ENCODE measurements at places on chromosomes 5 and 9.

- DNase-seq: no peak
Measured at GRCh38 chr9:110997847-110998246, 40.4 kb downstream of the LPAR1 start.

DNA sequence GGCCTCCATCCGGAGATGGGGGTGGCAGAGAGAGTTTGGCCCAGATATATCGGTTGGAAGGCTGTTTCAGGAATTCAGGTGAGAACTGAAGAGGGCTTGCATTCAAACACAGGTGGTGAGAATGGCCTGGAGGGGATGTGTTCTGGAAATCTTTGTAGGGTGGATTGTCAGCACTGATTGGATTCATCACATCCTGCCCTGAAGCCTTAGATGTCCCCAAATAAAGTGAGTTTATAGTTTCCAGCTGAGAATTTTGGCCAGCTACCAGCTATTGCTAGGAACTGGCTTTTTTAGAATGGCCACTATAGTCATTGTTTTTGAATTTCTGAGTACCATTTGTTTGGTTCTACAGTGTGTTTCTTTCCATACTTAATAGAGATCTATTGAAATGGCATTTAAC is 46.1 kb upstream of the ANKH start:
- DNase-seq: no peak

- no peak for DNase-seq
Measured at GRCh38 chr5:61082516-61083280, 79.6 kb downstream of the SMIM15 start.

DNA sequence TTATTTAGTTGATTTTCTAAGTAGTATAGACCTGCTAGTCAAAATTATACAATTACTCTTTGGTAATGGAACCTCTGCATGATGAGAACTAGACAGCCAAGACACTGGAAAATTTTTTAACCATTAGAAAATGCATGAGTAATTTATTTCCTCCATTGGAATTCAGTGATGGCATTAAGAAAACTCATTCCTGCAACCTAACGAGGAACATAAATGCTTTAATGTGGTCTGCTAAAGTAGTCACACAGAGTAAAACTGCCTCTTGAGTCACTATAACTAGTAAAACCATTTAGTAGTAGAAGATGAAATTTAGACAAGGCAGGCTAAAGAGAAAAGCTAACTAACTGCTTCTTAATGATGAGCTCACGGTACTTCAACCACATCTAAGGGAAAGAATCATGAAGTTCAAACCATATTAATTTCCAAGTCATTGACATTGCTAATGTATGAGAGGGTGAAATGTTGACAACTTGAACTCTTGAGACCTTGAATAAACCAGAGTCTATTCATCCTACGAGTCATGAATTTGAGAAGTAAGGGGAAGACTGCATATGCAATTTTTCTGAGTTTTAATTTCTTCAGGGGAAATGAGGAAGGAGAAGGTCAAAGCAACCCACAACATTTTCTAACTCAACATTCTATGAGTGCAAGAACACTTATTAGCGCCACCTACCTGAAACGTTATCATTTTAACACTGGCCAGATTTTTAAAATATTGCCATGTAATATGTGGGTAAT is 74.4 kb downstream of the GLIS3 start:
- DNase-seq: peak; percentile 67

GRCh38 chr9:134323741-134324358 is 2.4 kb upstream of the RXRA start:
- DNase-seq: no peak

GRCh38 chr5:149540089-149540488 is 11.2 kb downstream of the CSNK1A1 start:
- peak; percentile 28 for DNase-seq

DNA sequence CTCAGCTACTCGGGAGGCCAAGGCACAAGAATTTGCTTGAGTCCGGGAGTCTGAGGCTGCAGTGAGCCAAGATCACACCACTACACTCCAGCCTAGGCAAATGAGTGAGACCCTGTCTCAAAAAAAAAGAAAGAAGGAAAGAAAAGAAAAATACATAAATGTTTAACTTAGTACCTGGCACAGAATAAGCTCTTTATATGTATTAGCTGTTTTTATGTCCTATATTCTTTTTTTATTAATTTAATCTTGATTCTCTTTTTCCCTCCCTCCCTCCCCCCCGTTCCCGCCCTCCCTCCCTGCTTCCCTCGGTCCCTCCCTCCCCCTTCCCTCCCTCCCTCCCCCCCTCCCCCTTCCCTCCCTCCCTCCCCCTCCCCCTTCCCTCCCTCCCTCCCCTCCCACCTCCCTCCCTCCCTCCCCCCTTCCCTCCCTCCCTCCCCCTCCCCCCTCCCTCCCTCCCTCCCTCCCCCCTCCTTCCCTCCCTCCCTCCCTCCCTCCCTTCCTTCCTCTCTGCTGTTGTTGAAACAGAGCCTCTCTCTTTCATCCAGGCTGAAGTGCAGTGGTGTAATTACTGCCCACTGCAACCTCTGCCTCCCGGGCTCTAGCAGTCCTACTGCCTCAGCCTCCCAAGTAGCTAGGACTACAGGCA is 135.8 kb upstream of the GRHPR start:
- no peak for DNase-seq

- no peak for DNase-seq
Measured at GRCh38 chr5:14440582-14441431, 140.8 kb upstream of the OTULINL start.

All from suppressor macrophage treated with lipopolysaccharide for 4 hours (primary cell).